ENCODE measurements at places on chromosomes 11 and 22.

DNA sequence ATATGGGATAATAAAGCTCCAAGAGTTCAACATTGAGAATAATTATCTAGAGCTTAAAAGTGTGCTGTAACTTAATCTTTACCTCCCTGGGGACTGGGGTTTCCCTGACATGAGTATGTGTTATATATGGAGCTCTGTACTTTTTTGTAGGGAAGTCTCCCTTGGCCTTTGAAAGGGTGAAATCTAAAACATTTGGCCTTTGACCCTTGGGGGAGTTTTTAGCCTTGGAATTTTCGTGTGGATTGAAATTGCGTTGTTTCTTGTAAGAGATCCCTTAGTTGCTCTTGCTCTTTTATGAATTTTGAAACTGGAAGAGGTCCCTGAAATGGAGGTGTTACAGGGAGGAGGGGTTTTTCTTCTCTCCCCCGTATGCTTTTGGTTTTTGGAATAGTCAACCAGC, 450.0 kb downstream of the NELL1 start:
- no peak for DNase-seq

DNA sequence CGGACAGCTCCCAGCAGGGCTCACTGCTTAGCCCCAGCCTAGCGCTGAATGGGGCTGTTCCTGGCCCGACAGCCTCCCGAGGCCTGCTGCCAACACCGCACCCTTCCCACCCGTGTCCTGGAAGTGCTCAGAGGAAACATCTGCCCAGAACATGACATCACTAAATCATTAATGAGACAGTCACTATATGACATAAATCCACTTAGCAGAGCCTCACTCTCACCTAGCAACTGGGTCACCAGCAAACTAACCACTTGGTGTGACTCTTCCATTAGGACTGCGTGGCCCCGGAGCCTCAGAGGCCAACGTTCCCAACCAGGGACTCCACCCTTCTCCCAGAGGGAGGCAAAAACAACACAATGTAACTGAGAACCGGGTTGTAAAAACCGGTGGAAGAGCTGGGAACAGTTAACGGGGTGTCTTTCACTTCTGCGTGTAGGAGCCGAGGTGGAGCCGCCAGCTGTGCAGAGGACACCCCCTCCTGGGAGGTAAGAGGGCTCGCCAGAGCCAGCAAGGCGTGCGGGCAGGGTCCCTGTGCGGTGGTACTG, 21.4 kb upstream of the PACSIN2 start:
- no peak for DNase-seq

- no peak for DNase-seq
Measured at GRCh38 chr11:124859171-124859570, 6.1 kb upstream of the ROBO3 start.

DNA sequence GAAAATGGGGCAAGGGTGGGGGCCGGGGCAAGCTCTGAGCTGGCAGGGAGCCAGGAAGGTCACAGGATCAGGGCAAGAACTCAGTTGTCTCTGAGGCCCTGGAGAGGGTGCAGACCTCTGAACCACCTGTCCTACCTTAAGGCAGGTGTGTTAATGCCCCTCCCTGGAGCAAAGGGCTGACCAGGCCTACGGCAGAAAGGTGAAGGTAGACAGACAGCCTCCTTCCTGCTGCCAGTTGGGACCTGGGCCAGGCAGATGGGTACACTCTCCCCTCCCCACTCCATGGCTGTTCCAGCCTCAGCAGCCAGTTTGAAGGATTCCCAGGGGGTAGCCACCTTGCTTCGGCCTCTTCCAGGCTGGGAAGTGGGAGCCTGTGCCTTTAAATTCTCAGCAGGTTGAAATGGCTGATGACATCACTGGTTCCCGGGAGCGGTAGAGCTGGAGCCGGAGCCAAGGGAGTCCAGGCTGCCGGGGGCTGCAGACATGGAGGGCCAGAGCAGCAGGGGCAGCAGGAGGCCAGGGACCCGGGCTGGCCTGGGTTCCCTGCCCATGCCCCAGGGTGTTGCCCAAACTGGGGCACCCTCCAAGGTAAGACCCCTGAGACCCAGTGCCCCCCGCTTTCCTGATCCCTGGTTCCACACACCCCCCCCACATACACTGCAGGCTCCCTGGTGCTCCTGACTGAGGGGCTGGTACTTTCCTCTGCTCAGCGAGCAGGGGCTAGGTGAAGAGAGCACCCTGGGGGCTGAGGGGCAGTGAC, at the start of gene INPP5J:
Gene INPP5J, plus strand, starts transcription at position 435 of the 760 bp plus-strand sequence. Its CDS starts 49 bp downstream, at position 484.
- DNase-seq = peak; percentile 55

- no peak for DNase-seq
Measured at GRCh38 chr11:83572581-83573496, 286.7 kb upstream of the CCDC90B start.

GRCh38 chr11:10323793-10324170, 18.9 kb downstream of the ADM start:
- DNase-seq = no peak

DNA sequence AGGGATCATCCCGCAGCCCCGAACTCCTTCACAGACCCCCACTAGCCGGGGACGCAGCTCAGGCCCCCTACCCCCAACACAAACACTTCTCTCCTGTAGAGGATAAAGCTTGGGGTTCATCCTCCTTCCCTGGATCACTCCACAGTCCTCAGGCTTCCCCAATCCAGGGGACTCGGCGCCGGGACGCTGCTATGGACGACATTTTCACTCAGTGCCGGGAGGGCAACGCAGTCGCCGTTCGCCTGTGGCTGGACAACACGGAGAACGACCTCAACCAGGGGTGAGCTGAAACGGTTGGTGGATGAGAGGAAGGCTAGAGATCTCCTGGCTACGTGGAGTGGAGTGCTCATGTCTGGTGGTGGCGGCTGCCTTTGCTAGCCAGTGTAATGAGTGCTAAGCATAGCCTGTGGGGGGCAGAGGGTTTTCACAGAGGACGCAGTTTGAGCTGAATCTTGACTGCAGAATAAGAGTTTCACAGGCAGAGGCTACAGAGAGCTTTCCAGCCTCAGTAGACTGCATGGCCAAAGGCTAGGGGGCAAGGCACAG, 580 bp downstream of the ILK start:
- peak; percentile 35 for DNase-seq

GRCh38 chr11:94521684-94522083, 9.4 kb downstream of the C11orf97 start:
- DNase-seq = no peak

- no peak for DNase-seq
Measured at GRCh38 chr11:76120513-76121101, 85.7 kb downstream of the WNT11 start.

- DNase-seq = peak; percentile 18
Measured at GRCh38 chr11:74680703-74681531, 50.3 kb downstream of the CHRDL2 start.

- DNase-seq = no peak
Measured at GRCh38 chr11:33690290-33691065, 10.1 kb downstream of the C11orf91 start.

DNA sequence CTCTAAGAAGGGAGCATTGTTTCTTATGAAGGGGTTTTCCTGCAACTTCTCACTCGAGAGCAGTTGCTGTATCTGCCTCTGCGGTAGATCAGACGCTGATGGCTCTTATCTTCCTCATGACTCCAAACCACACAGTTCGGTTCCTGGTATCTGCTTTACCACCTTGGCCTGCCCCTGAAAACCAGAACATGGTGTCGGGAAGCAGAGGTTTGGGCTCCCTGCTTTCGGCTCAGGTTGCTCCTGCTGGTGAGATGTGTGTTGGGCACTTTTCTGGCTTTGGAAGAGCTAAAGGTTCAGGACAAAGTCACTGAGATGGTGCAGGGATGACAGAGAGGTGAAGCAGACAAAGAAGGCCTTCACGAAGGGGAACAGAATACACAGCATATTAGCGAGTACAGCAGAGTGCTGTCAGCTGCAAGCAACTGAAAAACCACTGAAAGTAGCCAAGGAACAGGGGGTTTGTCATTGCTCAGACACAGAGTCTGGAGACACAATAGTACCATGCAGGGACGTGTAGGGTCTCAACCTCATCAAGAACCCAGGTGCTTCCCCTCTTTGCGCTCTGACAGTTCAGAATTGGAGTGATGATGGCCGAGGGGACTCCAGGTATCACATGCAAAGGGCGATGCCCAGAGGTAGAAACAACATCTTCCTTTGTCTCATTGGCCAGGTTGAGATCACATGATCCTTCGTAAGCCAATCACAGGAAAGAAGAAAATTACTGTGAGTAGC, 11.9 kb upstream of the CSF2RB start:
- DNase-seq = no peak

GRCh38 chr11:89177691-89178231, at the start of gene TYR:
TSS of gene TYR (plus strand) at chr11:89177875. CDS start at chr11:89177954, 79 bp downstream.
- no peak for DNase-seq

- no peak for DNase-seq
Measured at GRCh38 chr11:77876045-77876444, 55.1 kb downstream of the AAMDC start.

DNA sequence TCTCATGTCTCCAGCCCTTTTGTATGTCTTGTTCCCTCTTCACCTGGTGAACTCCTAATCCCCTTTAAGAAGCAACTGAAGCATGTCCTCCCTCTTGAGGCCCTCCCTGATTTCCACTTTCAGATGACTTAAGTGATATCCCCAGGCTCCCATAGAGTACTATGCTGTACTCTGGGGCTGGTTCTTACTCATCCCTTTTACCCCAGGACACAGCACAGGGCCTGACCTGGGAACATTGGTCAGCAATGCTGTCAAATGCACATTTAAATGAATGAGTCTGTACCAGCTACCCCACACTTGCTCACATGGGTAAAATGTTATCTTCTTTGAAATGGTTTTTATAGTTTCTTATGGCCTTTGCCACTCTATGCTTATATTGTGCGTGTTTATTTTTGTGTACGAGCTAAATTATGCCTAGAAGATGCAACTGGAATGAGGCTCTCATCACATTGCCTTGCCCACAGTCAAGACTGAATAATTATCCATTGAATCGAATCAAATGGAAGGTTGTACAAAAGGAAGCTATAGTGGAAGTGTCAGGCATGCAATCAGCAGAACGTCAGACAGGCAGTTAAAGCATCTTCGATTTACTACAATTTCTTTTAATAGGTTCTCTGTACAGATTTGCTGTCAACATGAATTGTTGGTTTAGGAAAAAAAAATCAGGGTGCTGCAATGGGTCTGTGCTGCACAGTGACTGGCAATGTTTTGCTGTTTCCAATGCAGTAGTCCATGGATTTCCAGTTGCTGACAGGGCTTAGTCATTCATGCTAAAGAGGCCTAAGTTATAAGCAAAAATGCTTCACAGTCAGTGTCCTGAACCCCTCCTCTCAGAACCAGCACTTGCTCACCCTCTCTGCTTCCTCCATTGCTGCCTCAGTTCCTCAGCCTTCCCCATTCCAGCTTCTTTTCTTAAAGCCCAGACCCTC, 79.5 kb downstream of the PARVA start:
- DNase-seq = no peak

- DNase-seq = peak; percentile 87
Measured at GRCh38 chr11:114036147-114036811, 23.2 kb upstream of the ZBTB16 start.

DNA sequence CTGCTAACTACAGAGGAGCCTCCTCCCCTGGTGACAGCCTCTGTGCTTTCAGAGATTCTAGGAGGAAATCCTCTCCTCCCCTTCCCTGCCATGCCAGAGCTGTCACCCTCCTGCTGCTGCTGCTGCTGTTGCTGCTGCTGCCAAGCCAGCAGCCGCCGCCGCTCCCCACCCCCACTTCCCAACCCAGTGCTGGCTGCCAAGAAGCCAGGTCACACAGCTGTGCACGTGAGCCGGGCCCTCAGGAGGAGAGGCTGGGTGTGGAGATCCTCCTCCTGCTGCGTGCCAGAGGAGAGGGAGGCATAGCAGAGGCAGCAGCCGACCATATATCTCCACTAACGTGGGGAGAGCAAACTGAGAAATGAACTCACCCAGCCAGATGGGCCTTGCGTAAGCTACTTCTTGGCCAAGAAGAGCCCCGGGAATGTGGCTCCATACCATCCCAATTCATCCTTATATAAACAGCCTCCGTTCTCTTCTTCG, 12.4 kb downstream of the CRY2 start:
- DNase-seq = peak; percentile 93

GRCh38 chr11:12128301-12128751, 17.9 kb downstream of the MICAL2 start:
- DNase-seq = no peak

DNA sequence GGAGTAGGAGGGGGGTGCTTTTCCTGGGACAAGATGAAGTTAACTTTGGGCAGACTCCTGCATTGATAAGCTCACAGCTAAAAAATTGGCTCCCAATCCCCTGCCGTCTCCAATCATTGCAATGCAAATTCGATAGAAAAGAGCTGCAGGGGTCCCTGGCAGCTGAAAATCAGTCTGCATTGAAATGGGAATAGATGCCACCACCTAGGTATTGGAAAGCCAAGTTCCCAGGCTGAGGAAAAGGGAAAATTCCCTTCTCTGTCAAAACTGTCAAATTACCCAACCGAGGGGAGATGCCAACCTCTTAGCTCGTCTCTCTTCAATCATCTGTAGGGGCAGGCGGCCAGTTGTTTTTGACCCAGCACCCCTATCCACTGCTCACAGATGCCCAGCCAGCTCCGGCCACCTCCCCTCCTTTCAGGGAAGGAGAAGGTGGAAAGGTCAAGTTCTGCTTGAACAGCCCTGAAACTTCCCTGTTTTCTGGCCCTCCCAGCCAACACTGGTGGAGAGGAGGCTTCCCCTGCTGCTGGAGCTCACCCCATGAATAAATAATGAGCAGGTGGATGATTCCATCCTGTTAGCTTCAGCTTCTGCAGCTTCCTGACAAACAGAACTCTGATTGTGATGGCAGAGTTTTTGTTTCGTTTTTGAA, 916.3 kb downstream of the TBC1D22A start:
- no peak for DNase-seq

GRCh38 chr22:46536537-46537224, 739 bp downstream of the CELSR1 start:
- DNase-seq = no peak

Measured in prostate gland (tissue), 2 donors.